ENCODE measurements at places on chromosomes 2 and 18. TPM values are rescaled to one million over a fixed set of nuclear protein-coding genes. Genes with fewer than 3 reads are reported as not detected.

The KIAA2012 gene
- total RNA-seq = 0.17 TPM

DNA sequence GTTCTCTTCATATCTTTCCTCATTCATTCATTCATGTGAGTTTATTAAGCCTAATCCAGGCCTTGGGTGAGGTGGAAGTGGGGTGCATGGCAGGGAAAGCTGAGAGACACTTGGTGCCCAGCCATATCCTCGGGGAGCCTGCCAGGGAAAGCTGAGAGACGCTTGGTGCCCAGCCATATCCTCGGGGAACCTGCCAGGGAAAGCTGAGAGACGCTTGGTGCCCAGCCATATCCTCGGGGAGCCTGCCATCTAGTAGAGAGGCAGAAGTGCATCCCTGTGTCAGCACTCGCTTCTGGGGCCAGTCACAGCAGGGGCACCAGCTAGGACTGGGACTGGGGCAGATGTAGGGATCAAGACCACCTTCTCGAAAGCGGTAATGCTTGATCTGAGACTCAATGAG lies 39.4 kb downstream of the DDX18 start:
- H3K4me1 ChIP-seq = peaks cover 13% of the 10 kb centered on the region
- H3K36me3 ChIP-seq = no peaks in the 10 kb centered on the region
- H3K27ac ChIP-seq = no peak overlapping the region
- H3K4me3 ChIP-seq = no peak overlapping the region
- H3K27me3 ChIP-seq = peaks cover 50% of the 10 kb centered on the region

The LBX2 gene
- 3.0 TPM for total RNA-seq

- no peaks in the 10 kb centered on the region for H3K27me3 ChIP-seq
- DNase-seq = no peak
- H3K4me3 ChIP-seq = no peak overlapping the region
- peak overlapping the region; percentile 16 for H3K27ac ChIP-seq
Observed at GRCh38 chr2:188527141-188527540, 235.5 kb downstream of the GULP1 start.

- H3K4me1 ChIP-seq = peaks cover 38% of the 10 kb centered on the region
- H3K27ac ChIP-seq = no peak overlapping the region
- H3K36me3 ChIP-seq = no peaks in the 10 kb centered on the region
- no peak for DNase-seq
Observed at GRCh38 chr2:112688086-112688880, 32.5 kb upstream of the NT5DC4 start.

The RNF125 gene
- 0.50 TPM for total RNA-seq

DNA sequence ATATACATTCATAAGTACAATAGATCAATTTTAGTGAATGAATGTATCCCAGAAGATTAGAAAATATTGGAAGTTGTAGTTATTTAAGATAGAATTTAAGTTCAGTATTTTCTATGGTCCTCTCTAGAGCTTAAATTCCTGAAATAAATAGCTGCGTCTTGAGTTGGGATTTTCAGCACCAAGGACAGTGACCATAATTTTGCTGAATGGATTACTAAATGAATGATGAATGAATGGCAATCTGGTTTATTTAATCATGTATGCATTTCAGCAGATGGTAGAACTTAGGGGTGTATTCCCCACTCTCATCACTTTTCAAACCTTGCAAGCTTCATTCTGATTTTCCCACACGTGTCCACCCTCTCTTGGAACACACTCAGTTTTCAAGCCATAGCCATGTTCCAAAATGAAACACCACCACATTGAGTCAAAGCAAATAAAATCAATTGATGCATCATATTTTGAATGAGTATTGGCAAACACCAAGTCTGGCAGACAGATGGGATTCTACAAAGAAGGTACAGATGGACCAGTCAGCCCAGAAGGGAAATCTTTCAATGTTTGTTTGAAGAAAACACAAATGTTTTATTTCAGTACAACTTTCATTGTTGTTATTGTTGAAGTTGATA lies 362.2 kb upstream of the NXPH2 start:
- no peaks in the 10 kb centered on the region for H3K36me3 ChIP-seq
- no peaks in the 10 kb centered on the region for H3K27me3 ChIP-seq

The IL36G gene
- total RNA-seq = not detected

GRCh38 chr2:62112179-62112578 lies 83.7 kb upstream of the B3GNT2 start:
- no peaks in the 10 kb centered on the region for H3K36me3 ChIP-seq
- no peak for DNase-seq
- no peaks in the 10 kb centered on the region for H3K27me3 ChIP-seq
- H3K4me1 ChIP-seq = no peaks in the 10 kb centered on the region

The EPB41L3 gene
- total RNA-seq = not detected

DNA sequence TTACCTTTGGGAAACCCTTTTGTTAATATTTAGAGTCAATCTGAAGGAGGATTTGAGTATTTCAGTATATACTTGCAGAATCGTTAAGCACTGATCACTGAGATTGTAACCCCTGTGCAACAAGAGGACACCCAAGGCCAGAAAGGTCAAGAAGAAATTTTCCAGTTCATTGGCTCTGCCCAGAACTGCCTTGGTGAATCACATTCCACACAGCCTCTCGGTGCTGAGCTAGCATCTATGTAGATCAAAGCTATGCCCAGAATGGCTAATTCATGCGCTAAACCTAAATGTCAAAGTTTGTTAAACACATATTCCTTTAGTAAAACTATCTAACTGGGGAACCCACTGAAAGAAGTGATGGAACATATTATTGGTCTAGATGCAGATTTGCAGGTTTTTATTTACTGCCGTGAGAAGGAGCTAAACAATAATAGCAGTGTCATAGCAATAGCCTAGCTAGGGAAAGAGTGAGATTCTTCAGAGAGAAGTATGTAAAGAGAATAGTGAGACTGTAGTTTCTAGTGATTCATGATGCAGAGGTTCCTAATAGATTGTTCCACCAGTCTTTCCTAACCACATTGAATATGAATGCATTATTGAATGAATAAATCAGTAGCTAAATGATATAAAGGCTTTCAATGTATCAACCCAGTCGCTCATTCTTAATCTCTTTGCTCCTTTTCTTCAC lies 423.2 kb upstream of the CRIM1 start:
- H3K27ac ChIP-seq = no peak overlapping the region
- no peak for DNase-seq
- no peaks in the 10 kb centered on the region for H3K36me3 ChIP-seq
- no peaks in the 10 kb centered on the region for H3K27me3 ChIP-seq
- no peaks in the 10 kb centered on the region for H3K4me1 ChIP-seq

GRCh38 chr2:8421658-8422449 lies 260.0 kb upstream of the ID2 start:
- no peak overlapping the region for H3K27ac ChIP-seq
- no peaks in the 10 kb centered on the region for H3K27me3 ChIP-seq
- no peak for DNase-seq
- H3K36me3 ChIP-seq = no peaks in the 10 kb centered on the region
- no peak overlapping the region for H3K4me3 ChIP-seq
- H3K4me1 ChIP-seq = peaks cover 6% of the 10 kb centered on the region

DNA sequence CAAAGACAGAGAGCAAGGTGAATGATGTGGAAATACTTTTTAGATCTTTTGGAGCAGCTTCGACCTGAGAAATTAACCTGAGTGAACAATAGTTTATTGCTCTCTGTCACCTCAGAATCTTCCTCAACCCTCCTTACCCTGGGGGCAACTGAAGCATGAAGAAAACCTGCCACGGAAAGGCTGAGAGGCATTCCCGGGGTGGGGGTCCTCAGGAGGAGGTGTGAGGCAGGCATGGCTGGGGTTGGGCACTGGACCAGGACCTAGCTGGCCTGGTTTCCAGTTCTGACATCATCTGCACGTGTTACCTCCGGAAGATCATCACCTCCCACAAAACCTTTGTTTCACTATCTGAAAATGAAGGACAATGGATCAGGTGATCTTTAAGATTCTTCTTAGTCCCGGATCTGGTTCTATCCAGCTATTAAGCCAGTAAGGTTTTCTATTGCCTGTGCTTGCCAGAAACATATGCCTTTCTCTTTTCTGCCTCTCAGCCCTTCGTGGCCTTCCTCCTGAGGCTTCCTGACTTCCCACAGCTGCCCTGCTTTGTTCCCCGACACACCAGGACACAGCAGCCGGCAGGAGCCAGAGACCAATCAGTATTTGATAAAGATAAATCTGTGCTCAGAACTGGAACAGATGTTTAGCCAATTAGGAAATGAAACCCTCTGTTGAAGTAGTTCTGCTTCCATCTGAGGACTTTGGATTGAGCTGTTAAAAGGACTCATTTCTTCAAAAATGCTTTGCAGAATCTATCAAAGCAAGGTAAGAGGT lies 232.5 kb downstream of the TDRD15 start:
- no peak overlapping the region for H3K4me3 ChIP-seq
- no peaks in the 10 kb centered on the region for H3K36me3 ChIP-seq

The RGPD8 gene
- total RNA-seq = 2.3 TPM

The CDK15 gene
- not detected for total RNA-seq

The UGT1A9 gene
- total RNA-seq = 3.5 TPM

GRCh38 chr2:127615511-127616166 lies 30.3 kb upstream of the GPR17 start:
- peaks cover 77% of the 10 kb centered on the region for H3K27me3 ChIP-seq
- no peak overlapping the region for H3K4me3 ChIP-seq
- H3K4me1 ChIP-seq = no peaks in the 10 kb centered on the region
- no peak for DNase-seq

DNA sequence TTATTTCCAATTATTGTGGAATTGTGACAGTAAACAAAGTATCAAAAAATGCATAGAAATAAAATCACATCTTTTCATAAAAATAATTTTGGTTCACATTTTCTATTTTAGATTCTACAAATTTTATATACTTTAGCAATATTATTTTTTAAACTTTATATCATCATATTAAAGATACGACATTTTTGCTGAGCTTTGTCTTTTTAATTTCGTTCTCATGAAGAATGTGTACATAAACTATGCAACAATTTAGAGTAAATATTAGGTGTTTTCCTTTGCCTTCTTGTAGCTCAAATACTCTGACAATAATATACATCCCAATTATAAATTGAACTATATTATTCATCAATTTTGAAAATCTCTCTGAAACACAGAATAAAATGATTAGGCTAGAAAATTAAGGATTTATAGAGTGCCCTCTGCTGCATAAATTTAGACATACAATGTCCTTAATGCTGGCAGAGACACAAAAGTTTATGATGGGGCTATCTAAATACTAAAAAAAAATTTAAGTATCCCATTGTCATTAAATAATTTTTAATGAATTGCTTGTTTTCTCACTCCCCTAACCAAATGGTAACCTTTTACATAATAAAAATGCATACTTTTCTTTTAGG lies 45.7 kb downstream of the CCDC102B start:
- H3K27me3 ChIP-seq = no peaks in the 10 kb centered on the region
- H3K4me1 ChIP-seq = peaks cover 12% of the 10 kb centered on the region
- no peak overlapping the region for H3K4me3 ChIP-seq
- no peaks in the 10 kb centered on the region for H3K36me3 ChIP-seq

The SLC23A3 gene
- total RNA-seq = 4.4 TPM

GRCh38 chr2:172998547-172999272 lies 76.9 kb upstream of the MAP3K20 start:
- no peak for DNase-seq
- H3K4me1 ChIP-seq = peaks cover 43% of the 10 kb centered on the region
- no peak overlapping the region for H3K27ac ChIP-seq
- H3K36me3 ChIP-seq = no peaks in the 10 kb centered on the region

GRCh38 chr2:96159084-96159830 lies 14.0 kb upstream of the DUSP2 start:
- no peak overlapping the region for H3K4me3 ChIP-seq
- no peaks in the 10 kb centered on the region for H3K4me1 ChIP-seq
- H3K36me3 ChIP-seq = no peaks in the 10 kb centered on the region
- no peak overlapping the region for H3K27ac ChIP-seq
- peaks cover 72% of the 10 kb centered on the region for H3K27me3 ChIP-seq
- no peak for DNase-seq

GRCh38 chr2:20612925-20613916 lies 37.7 kb downstream of the HS1BP3 start:
- H3K4me3 ChIP-seq = no peak overlapping the region
- no peak for DNase-seq
- peak overlapping the region; percentile 64 for H3K27ac ChIP-seq
- H3K27me3 ChIP-seq = no peaks in the 10 kb centered on the region
- peaks cover 24% of the 10 kb centered on the region for H3K36me3 ChIP-seq

GRCh38 chr2:177287814-177288213 lies 23.3 kb upstream of the NFE2L2 start:
- no peaks in the 10 kb centered on the region for H3K36me3 ChIP-seq
- no peak overlapping the region for H3K27ac ChIP-seq
- DNase-seq = no peak
- no peak overlapping the region for H3K4me3 ChIP-seq
- H3K27me3 ChIP-seq = no peaks in the 10 kb centered on the region
- H3K4me1 ChIP-seq = peaks cover 13% of the 10 kb centered on the region

The PELI1 gene
- total RNA-seq = 26.2 TPM

DNA sequence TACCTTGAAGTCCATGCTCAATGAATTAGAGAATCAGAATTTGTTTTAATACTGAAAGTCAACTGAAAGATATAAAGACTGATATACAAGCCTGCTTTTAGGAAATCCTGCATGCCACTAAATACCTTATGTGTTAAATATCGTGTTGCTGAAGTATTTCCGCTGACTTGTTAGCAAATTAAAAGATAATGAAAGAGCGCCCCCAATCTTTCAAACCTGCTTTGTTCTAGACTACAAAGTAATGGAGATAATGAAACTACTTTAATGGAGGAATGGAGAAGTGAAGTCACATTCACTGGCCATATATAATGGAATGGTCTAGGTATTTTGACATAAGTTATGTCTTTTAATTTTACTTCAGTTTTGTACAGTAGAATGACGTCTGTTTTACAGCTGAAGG lies 95.7 kb downstream of the ASXL3 start:
- no peak for DNase-seq
- H3K27ac ChIP-seq = no peak overlapping the region
- H3K27me3 ChIP-seq = no peaks in the 10 kb centered on the region
- H3K4me1 ChIP-seq = no peaks in the 10 kb centered on the region
- no peaks in the 10 kb centered on the region for H3K36me3 ChIP-seq
- no peak overlapping the region for H3K4me3 ChIP-seq

DNA sequence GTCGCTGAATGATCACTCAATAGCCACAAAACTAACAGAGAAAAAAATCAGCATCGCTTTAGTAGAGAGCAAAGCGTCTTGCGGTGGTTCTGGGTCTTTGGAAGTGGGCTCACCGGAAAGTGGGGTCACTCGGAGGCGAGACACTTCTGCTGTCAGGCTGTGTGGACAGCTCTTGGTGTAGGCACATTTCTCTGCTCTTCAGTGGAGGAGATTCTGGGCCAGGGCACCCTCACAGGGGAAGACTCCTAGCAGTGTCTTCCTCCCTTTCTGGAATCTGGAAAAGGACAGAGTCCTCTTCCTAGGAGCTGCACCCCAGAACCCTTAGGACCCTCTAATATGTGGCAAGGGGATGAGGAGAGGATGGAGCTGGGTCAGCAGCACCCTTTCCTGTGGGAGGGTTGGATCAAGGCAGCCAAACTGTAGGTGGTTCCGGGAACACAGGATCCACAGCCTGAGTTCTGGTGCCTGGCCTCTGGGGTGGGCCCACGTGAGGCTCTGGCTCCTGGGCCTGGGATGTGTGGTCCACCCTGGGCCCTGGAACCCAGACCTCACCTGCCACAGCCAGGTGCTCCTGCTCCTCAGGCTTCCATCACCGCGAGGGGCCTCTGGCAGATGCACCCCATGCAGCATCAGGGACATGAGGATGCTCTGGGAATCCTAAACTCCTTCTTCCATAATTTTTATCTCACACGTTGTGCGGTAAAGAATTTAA lies 25.1 kb downstream of the GPR35 start:
- H3K36me3 ChIP-seq = no peaks in the 10 kb centered on the region
- H3K4me1 ChIP-seq = peaks cover 9% of the 10 kb centered on the region
- H3K27me3 ChIP-seq = peaks cover 84% of the 10 kb centered on the region
- no peak for DNase-seq

- DNase-seq = no peak
- peaks cover 6% of the 10 kb centered on the region for H3K36me3 ChIP-seq
- H3K27me3 ChIP-seq = no peaks in the 10 kb centered on the region
- H3K27ac ChIP-seq = no peak overlapping the region
- no peaks in the 10 kb centered on the region for H3K4me1 ChIP-seq
- no peak overlapping the region for H3K4me3 ChIP-seq
Observed at GRCh38 chr2:214724741-214725140, 84.7 kb downstream of the BARD1 start.
